ENCODE measurements at places on chromosomes 16 and 17.

DNA sequence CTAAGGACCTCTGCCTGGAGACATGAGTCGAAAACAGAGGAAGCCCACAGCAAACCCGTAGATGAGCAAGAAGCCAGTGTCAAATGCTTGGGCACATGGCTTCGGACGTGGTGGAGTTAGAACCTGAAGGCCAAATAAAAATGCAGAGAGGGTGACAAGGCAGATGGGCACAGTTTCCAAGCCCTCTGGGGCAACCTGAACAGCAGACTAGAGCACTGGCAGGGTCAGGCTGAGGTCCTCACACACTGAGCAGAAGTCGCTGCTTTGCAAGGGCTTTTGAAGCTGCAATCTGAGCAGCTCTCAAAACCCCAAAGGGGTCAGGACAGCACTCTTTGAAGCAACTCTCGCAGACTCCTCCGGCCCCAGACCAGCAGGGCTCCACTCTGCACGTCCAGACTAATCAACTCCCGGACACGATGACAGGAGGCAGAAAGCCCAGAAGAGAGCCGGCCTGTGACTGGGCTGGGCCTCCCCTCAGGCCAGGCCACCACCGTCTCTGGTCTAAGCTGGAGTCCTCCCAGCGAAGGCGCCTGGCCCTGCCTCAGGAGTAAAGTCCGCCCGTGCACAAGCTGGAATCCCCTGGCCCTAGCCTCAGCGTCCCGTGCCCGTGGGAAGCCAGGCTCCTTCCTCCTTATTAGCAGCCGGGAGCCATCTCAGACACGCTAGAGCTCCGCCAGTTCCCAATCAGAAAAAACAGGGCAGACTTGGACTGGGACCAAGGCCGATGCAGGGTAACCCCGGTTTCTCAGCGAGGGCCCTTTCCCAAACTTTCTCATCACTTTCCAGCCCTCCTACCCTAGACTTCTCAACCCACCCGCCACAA is 924 bp downstream of the SMARCD2 start:
- DNase-seq, result peak; percentile 48

GRCh38 chr16:53910990-53911389 is 207.0 kb downstream of the FTO start:
- DNase-seq, result no peak

GRCh38 chr16:27597361-27597760 is 47.4 kb downstream of the KATNIP start:
- no peak for DNase-seq

- no peak for DNase-seq
Measured at GRCh38 chr16:11742093-11742535, 543 bp downstream of the TXNDC11 start.

GRCh38 chr17:72349491-72349995 is 228.7 kb downstream of the SOX9 start:
- DNase-seq, result no peak
